ENCODE measurements at places on chromosomes 1 and 21.

DNA sequence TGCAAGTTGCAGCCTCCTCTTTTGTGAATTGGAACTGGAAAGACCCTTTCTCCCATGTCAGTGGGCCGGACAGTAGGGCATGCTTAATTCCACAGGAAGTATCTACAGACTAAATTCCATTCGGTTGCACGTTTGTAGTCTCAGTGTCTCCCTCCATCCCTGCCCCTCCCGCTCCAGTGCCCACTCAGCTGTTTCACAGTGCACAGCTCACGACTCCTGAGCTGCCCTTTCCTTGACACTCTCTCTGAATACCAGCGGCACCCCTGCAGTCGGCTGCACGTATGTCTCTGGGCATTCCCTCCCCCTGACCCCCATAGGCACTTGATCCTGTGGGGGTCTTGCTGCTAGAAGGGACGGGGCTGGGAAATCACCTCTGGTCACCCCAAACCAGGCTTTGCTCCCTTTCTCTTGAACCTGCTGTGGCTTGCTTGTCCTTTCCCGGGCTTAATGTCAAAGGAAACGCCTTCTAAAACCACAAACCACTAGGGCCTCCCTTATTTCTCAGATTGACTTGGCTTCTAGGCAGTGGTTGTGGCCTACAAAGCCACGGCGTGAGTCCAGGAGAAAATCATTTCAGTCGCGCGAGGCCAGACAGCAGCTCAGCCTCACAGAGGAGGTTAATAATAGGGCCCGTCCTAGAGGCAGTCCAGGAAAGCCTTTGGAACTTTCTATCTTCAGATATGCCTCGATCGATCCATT is 365.3 kb upstream of the PROX1 start:
- DNase-seq = no peak

DNA sequence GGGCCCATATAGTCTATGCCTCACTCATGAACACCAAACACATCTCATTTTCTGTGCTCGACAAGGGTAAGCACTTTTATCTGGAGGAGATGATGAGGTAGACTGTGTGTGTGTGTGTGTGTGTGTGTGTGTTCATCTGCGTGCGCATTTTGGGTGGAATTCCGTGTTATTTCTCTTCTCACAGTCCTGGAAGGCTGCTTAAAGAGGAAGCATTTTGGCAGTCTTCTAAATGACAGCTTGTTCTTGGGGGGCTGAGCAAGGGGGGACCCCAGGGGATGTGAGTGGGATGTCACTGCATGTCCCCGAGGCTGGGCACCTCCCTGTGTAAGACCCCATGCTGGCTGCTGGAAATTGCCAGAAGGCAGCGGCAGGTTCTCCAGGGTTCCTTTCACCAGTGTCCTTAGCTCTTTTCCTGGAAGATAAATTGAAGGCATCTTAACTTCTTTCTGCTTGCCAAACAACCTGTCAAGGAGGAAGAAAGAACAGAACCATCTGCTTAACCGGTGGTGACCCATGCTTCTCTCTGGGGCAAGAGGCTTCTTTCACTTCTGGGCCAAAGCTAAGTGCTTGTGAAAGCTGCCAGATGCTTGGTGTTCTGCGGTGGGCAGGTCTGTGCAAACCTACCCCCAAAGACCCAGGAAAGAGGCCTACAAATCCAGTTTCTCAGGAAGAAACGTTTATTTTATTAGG is 9.9 kb upstream of the RD3 start:
- no peak for DNase-seq

DNA sequence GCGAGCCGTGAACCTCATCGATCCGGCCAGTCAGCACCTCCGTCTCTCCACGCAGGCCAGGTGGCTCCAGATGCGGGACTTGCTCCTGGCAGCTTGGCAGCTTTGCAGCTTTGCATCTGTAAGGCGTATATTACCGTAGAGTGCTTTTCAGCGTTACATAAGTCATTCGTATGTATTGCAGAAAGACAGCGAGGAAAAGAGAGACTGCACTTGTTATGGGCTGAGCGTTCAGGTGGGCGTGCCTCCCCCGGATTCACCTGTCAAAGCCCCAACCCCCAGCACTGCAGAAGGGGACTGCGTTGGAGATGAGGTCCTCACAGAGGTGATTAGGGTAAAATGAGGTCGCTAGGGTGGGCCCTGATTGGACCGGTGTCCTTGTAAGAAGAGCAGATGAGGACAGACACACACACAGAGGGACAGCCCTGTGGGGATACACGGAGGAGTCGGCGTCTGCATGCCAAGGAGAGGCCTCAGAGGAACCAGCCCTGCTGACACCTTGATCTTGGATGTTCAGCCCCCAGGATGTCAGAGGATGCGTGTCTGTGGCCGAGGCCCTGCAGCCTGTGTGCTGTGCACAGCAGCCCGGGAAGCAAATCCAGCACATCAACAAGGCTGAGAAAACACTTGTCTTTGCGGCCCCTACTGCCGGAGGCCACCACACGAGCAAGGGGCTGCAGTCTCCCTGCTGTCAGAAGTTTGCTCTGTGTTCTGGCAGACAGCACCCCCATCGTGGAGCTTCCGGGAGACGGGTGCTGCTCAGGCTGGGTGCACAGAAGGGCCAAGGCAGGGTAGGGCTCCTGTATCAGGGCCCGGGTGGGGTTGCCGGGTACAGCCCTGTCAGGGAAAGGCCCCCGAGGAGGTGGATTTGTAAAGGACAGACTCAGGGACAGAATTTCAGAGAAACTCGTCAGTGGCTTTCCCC is 10.9 kb upstream of the AGPAT3 start:
- no peak for DNase-seq

DNA sequence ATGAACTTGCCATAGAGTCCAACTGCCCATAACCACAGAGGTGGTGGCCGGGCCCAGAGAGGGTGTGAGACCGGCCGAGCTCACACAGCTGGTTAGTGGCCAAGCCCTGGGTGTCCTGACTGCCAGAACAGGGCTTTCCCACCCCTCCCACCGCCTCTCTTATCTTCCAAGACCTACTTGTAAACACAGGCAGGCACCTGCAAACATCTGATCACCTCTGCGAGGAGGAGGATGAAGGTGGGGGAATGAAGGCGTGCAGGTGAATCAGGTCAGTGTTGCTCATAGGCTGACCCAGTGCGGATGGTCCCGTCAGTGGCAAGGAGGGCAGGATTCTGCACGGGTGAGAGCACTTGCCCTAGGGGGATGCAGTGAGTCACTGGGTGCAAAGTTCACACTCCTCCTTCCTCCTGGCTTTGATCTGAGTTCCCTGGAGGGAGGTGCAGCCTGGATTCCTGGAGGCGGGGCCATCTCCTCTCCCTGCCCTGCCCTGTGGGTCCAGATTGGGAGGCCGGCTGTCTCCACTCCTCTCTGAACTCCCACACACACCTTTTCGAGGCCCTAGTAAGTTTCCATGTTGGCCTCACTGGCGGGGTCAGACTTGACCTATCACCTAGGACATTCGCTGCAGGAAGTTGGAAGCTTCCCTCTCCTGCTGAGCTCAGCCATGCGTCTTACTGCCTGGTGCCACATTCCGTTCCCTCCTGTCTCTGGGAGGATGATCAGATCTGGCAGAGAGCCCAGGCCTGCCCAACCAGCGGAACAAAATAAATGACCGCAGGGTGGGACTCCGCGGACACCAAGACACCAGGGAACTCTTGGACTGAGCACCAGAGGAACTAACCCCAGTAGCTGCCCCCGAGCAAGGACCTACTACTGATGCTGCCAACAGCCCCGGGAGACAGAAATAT is 7.3 kb downstream of the UQCRHL start:
- no peak for DNase-seq

DNA sequence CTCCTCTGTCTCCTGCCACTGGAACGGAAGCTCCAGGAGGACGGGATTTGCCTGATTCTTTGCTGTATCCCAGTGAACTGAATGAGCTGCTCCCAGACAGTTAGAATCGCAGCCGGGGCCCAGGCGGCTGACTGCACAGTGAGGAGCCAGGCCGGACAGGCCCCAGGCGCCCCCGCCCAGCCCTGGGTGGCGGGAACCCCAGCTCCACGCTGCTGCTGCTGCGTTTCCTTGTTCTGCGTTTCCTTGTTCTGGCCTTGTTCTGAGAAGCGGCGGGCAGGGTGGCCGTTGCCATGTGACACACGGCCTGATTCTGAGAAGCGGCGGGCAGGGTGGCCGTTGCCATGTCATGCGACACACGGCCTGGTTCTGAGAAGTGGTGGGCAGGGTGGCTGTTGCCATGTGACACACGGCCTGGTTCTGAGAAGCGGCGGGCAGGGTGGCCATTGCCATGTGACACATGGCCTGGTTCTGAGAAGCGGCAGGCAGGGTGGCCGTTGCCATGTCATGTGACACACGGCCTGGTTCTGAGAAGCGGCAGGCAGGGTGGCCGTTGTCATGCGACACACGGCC is 56.2 kb downstream of the SLC37A1 start:
- no peak for DNase-seq

GRCh38 chr1:14693949-14694348 is 95.5 kb downstream of the KAZN start:
- DNase-seq = no peak

DNA sequence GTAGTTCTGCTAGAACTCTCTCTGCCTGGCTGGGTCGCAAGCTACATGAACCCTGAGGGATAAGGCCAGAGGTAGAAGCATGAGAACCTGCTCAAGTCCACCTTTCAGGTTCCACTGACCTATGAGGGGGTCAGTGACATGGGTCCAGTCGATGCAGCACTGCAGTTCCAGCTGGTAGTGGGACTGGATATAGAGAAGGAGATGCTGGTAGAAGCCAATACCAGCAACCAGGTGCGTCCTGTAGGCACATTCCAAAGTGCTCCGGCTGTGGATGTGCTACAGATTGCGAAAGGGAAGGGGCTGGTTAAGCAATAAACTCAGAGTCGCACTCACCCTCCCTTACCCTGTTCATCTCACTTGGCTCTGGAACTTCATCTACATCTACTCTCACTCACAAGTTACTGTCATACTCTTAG is 5.7 kb downstream of the SMG5 start:
- no peak for DNase-seq

All from heart left ventricle (tissue), 16 donors.